ENCODE measurements at places on chromosomes 6 and 20. TPM values are rescaled to one million over a fixed set of nuclear protein-coding genes. Genes with fewer than 3 reads are reported as not detected.

Gene BPIFB2
- not detected for total RNA-seq

Gene MLIP
- not detected for total RNA-seq

Gene TGM3
- total RNA-seq = 2.4 TPM

Gene APOM
- total RNA-seq = 1.3 TPM

Gene SNAI1
- total RNA-seq = 1.1 TPM

Gene PTPRT
- not detected for total RNA-seq

Gene DDO
- 1.4 TPM for total RNA-seq

GRCh38 chr20:53642196-53643030 lies 48.8 kb upstream of the ZNF217 start:
- no peaks in the 10 kb centered on the region for H3K27me3 ChIP-seq
- ATAC-seq = peak; percentile 79
- peaks cover 6% of the 10 kb centered on the region for H3K4me1 ChIP-seq
- no peak overlapping the region for H3K4me3 ChIP-seq
- H3K27ac ChIP-seq = no peak overlapping the region
- no peaks in the 10 kb centered on the region for H3K36me3 ChIP-seq

DNA sequence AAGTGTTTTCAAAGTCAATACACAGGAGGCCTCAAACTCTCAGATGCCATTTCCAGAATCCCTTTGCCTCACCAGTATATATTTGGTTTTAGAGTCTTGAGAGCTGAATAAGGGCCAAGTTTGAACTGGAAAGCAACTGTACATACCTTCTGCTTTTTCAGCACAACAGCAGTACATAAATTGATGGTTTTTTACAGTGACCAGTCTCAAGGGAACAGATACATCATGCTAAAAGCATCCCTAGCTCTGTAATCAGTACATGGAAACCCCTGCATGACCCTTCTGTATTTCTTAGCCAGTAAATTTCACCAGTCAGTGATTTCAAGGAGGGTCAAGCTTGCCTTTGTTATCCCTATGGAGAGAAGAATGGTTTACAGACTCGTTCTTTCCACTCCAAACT lies 40.6 kb upstream of the ECHDC1 start:
- no peak overlapping the region for H3K4me3 ChIP-seq
- H3K4me1 ChIP-seq = no peaks in the 10 kb centered on the region
- ATAC-seq = no peak
- H3K36me3 ChIP-seq = no peaks in the 10 kb centered on the region

DNA sequence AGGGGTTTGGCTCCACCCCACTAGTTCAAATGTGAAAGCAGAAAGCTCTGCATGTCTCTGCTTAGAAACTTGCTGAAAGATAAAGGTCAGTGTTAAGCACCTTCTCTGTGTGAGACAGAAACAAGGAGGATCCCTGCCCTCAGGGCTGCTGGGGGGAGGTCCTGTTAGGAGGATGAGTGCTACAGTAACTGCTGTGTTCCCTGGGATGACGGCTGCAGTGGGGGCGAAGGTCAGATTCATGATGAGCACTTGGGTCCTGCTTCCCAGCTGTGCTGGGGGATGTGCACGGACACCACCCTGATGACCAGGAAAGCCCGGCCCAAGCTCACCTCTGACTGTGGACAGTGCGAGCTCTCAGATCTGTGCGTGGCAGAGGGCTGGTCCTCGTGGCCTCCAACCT lies 252.6 kb downstream of the DLL1 start:
- H3K4me3 ChIP-seq = no peak overlapping the region
- peak overlapping the region; percentile 27 for H3K27ac ChIP-seq
- peak; percentile 13 for ATAC-seq

DNA sequence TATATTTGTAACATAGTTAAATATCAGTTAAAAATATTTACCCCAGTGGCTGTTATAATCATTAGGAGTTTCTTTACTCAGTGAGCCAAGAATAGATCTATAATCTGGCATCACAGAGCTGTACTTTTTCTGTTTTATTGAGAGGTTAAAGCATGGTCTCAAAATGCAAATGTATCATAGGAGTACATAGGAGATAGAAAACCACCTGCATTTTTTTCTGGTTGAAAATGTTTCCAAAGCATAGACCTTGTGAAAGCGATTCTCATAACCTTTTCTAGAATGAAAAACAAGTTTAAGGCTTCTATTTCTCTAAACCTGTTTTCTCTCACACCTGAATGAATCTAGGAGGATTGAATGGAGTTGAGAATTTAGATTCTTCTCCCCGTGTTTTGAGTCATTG lies 14.4 kb downstream of the KCNQ5 start:
- no peaks in the 10 kb centered on the region for H3K36me3 ChIP-seq
- no peak overlapping the region for H3K27ac ChIP-seq
- no peak for ATAC-seq
- H3K27me3 ChIP-seq = no peaks in the 10 kb centered on the region
- no peak overlapping the region for H3K4me3 ChIP-seq

DNA sequence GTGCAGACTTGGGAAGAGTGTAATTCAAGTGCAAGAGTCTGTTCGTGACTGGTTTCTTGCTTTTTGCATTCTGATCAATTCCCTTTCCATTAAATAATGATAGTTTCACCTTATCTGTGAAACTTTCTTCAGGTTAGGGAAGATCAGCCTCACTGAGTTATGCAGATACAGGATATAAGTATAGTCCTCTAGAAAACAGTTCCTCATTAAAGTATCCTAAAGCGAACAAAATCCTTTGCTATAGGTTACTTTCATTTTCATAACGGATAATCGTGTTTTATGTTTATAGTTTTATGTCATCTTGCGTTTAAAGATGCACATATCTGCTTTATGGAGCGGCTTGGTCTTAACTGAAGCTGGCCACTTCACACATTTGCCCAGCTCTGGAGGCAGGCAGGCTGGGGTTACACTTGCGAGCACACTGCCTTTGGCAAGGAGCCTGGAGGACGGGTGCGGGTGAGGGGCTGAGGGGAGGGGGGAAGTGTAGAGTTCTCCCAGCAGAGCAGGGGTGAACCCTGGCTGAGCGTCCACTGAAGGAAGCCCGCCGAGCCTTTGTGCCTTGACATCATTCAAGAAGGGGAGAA lies 123.5 kb upstream of the IFNGR1 start:
- H3K27ac ChIP-seq = no peak overlapping the region
- no peaks in the 10 kb centered on the region for H3K36me3 ChIP-seq
- peaks cover 2% of the 10 kb centered on the region for H3K4me1 ChIP-seq
- ATAC-seq = no peak
- no peaks in the 10 kb centered on the region for H3K27me3 ChIP-seq
- peak overlapping the region; percentile 32 for H3K4me3 ChIP-seq

GRCh38 chr6:36463676-36464075 lies 20.9 kb downstream of the KCTD20 start:
- H3K27ac ChIP-seq = no peak overlapping the region
- ATAC-seq = no peak
- no peaks in the 10 kb centered on the region for H3K4me1 ChIP-seq
- H3K27me3 ChIP-seq = no peaks in the 10 kb centered on the region

GRCh38 chr6:17490724-17491123 lies 97.3 kb downstream of the CAP2 start:
- H3K27ac ChIP-seq = peak overlapping the region; percentile 76
- no peaks in the 10 kb centered on the region for H3K27me3 ChIP-seq
- no peak overlapping the region for H3K4me3 ChIP-seq
- peaks cover 13% of the 10 kb centered on the region for H3K4me1 ChIP-seq

DNA sequence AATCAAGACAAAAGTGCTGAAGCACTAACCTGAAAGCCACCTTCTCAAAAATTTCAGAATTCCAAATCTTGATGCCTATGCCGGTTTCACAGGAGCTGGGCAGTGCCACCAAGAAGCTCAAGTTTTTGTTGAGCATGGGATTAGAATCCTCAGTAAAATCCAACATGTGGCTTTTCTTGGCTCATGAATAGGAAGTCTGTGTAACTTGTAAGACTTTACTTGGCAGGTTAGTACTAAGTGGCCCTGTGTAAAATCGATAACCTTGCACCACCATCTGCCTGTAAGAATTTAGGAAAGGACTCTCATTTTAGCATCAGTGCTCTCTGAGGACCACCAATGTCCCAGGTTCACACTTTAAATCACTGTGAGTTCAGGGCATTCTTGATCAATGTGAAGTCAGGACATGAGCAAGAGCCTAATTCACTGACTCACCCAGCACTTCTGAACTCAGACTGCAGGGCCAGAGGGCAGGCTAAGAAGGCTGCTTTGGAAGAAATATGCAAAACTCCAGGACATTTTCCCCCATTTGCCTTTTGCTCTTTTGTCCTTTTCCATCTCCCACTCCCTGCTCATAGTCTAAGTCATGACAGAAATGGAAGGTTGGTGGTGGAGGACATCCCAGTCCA lies 113.2 kb downstream of the EDN1 start:
- H3K4me1 ChIP-seq = no peaks in the 10 kb centered on the region
- ATAC-seq = no peak
- no peaks in the 10 kb centered on the region for H3K27me3 ChIP-seq
- no peak overlapping the region for H3K4me3 ChIP-seq

DNA sequence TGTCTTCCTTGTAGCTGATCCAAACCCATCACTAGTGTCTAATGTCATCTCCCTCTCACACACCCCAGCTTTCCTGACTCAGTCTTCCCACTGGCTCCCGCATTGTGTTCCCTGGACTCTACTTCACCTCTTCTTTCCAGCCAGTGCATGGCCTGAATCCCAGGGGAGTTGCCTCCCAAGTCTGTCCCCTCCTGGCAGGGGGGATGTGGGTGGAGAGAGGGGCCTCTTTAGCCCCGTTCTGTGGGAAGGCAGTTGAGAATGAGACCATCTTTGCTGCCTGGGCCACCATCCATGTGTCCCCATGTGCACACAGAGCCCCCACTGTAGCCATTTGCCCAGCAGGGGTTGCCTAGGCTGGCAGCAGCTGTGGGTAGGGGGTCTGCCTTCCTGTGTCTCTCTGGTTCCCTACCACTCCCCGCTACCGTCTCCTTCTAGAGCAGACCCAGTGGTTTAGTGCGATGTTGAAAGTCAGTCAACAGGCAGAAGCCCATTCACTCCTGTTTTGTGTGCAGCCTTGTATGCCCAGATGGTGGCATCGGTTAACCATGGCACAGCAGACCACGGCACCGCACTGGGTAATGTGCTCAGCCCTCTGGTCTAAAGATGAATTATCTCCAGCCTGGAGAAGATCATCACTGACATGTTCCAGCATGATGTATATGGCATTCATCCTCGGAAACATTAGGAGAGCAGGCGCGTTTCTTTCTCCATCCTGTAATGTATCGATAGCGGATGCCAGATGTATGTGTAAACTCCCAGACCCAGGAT lies 178.8 kb upstream of the SNX9 start:
- H3K27ac ChIP-seq = no peak overlapping the region
- no peaks in the 10 kb centered on the region for H3K36me3 ChIP-seq
- H3K4me1 ChIP-seq = no peaks in the 10 kb centered on the region
- ATAC-seq = no peak
- no peaks in the 10 kb centered on the region for H3K27me3 ChIP-seq

- no peak overlapping the region for H3K27ac ChIP-seq
- H3K4me1 ChIP-seq = no peaks in the 10 kb centered on the region
- no peak overlapping the region for H3K4me3 ChIP-seq
- H3K36me3 ChIP-seq = no peaks in the 10 kb centered on the region
- no peak for ATAC-seq
- H3K27me3 ChIP-seq = peaks cover 41% of the 10 kb centered on the region
Observed at GRCh38 chr6:33880766-33881165, 77.0 kb upstream of the MLN start.

- H3K4me3 ChIP-seq = no peak overlapping the region
- H3K4me1 ChIP-seq = no peaks in the 10 kb centered on the region
- H3K36me3 ChIP-seq = no peaks in the 10 kb centered on the region
Observed at GRCh38 chr6:104305206-104305605, 554.5 kb downstream of the HACE1 start.

DNA sequence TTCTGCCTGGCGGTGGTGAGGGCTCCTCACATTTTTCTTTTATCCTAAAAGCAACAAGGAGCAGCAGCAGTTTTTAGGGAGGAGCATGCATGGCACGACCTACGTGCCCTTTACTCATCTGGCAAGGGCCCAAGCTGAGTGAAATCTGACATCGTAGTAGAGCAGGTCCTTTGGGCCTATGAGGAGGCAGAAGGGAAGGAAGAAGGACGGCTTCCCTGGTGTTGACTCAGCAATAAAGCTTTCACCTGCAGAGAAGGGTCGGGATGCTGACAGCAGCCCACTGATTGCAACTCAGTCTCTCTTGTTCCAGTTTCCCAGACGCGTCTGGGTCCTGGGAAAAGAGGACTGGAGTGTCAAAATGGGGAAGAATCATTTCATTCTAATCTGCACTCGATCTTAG lies 409.1 kb upstream of the AGPAT4 start:
- no peak overlapping the region for H3K4me3 ChIP-seq
- ATAC-seq = no peak
- H3K27ac ChIP-seq = no peak overlapping the region

DNA sequence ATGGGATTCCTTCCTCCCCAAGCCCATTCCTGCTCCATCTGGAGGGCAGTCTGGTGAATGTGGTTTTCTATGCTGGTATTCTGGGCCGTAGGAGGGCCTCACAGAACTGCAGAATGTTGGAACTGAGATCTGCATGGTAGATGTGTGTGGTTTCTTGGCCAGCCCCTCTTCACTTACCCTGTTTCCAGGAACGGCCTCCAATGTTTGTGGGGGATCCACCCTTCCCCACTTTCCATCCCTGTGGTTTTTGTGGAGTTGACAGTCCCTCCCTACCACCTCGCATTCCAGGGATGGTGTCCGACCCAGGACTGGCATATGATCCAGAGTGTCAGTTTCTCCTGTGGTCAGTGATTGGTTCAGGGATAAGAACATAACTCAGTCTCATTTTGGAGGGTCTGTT lies 26.7 kb upstream of the TMEM14A start:
- H3K4me3 ChIP-seq = no peak overlapping the region
- no peaks in the 10 kb centered on the region for H3K4me1 ChIP-seq
- H3K27ac ChIP-seq = no peak overlapping the region
- no peaks in the 10 kb centered on the region for H3K36me3 ChIP-seq

DNA sequence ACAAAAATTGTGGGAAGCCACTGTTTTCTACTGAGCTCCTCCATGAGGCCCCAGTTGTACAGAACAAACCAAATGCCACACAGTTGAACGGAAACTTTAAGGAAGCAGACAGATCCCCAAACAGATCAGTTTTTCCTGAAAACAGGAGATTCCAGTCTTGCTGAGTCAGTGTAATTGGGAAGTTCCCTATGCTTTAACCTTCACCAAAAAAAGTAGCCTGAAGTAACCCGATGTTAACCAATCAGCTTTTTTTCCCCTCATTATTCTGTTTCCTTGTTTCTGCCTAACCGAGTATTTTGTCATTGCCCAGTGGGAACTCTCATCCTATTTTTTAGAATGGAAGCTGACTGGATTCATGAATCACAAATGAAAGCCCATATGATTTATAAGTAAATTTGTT lies 36.7 kb downstream of the MARCKS start:
- no peak overlapping the region for H3K27ac ChIP-seq
- H3K27me3 ChIP-seq = no peaks in the 10 kb centered on the region
- no peak for ATAC-seq
- H3K4me3 ChIP-seq = no peak overlapping the region
- H3K36me3 ChIP-seq = no peaks in the 10 kb centered on the region
- H3K4me1 ChIP-seq = no peaks in the 10 kb centered on the region

DNA sequence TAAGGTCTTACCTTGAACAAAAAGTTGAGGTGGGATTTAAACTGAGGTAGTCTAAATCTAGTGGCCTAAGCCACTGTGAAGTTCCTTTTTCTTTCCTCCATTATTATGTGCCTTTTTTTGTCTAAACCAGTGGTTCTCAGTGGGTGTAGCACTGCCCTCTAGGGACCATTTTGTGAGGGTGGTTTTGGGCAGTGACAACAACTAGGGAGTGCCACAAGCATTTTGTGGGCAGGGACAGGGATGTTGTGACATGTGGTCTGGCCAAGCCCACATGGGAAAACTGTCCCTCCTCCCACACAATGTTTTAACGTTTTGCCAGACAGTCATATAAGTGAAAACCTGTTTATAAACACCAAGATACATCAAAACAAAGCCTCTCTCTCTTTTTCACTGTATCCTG lies 899.4 kb upstream of the FLRT3 start:
- no peaks in the 10 kb centered on the region for H3K27me3 ChIP-seq
- no peak overlapping the region for H3K27ac ChIP-seq
- no peaks in the 10 kb centered on the region for H3K36me3 ChIP-seq
- no peaks in the 10 kb centered on the region for H3K4me1 ChIP-seq
- H3K4me3 ChIP-seq = no peak overlapping the region

All from gastroesophageal sphincter (tissue), 4 donors.